GM12892 (cell line): ENCODE measurements at places on chromosomes 3 and 15.

- DNase-seq, result no peak
These were observed 240.9 kb upstream of the ADAMTS9 start for GRCh38 chr3:64928683-64929082.

- DNase-seq, result no peak
These were observed 85.9 kb upstream of the ABHD2 start for GRCh38 chr15:89002281-89002761.

DNA sequence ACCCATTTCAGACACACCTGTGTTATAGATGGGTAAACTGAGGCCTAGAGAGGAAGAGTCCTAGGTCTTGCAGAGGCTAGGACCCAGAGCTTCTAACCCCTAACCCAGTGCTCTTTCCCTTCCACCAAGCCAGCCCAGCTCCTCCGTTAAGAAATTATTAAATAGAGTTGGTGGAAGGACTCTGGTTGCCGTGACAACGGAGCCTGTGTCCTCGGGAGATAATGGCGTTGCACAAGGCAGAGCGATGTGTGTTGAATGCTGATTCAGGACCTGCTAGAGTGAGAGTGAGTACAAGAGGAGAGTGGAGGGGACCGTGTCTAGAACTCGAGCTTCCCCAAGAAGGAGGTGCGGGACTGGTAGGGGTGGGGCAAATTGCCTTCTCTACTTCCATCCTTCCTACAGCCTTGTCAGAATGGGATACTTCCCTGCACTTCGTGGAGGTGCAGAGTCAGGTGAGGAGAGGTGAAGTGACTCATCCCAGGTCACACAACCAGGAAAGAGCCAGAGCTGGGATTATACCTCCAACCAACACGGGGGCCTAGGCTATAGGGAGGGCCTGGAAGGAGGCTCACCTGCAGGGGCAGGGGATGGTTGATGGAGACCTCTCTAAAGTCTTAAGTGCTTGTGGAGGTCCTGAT lies 8.6 kb downstream of the SLC6A1 start:
- no peak for DNase-seq

- no peak for DNase-seq
These were observed 36.6 kb upstream of the EPHB3 start for GRCh38 chr3:184524981-184525336.

DNA sequence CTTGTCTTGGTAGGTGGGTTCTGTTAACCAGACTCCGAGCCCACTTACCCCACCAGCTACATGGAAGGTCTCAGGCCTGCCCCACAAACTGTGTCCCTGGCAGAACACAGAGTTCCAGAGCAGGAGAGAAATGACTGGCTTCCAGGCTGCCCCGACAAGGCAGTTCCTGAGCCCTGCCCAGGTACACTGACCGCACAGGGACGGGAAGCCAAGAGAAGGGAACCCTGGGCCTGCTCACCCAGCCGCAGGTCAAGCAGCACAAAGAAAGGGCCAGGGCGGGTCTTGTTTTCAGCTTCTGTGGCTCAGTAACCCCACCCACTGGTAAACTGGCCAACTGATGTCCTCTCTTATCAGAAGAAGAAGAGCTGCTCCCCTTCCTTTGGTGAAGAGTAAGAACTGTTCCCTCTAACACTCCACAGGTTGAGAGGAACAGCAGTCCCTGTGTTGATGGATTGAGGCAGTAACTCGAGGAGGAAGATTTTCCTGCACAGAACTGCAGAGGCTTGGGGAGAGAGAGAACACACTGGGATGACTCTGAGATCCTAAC lies 68.4 kb downstream of the CRTC3 start:
- peak; percentile 54 for DNase-seq

- no peak for DNase-seq
These were observed 555 bp downstream of the TM2D3 start for GRCh38 chr15:101651554-101652097.

DNA sequence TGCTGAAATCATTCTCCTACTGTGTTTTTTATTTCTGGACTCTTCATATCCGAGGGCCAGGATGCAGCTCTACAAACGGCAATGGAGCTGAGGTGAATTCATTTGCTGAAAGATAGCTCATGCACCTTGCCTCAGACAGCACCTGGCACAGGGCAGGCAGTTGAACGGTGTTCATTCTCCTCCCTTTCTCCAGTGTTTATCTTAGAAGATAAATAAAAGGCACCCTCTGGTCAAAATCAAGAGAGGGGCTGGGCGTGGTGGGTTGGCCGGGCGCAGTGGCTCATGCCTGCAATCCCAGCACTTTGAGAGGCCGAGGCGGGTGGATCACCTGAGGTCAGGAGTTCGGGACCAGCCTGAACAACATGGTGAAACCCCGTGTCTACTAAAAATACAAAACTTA lies 79.3 kb upstream of the LMOD3 start:
- no peak for DNase-seq

DNA sequence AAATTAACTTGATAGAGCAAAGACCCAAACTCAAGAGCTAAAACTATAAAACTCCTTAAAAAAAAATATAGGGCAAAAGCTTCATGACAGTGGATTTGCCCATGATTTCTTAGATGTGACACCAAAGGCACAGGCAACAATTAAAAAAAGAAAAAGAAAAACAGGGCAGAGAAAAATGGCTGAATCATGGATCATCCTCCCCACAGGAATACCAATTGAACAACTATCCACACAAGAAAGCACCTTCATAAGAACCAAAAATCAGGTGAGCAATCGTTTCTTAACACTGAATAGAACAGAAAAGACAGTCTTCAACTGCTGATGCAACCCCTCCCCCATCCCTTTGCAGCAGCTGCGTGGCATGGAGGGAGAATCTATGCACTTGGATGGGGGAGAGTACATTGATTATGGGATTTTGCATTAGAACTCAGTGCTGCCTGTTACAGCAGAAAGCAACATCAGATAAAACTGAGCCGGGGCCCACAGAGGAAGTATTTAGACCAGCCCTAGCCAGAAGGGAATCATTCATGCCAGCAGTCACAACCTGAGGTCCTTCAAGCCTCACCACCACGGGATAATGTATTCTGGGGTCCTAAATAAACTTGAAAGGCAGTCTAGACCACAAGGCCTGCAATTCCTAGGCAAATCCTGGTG lies 15.7 kb downstream of the C3orf33 start:
- DNase-seq, result no peak

DNA sequence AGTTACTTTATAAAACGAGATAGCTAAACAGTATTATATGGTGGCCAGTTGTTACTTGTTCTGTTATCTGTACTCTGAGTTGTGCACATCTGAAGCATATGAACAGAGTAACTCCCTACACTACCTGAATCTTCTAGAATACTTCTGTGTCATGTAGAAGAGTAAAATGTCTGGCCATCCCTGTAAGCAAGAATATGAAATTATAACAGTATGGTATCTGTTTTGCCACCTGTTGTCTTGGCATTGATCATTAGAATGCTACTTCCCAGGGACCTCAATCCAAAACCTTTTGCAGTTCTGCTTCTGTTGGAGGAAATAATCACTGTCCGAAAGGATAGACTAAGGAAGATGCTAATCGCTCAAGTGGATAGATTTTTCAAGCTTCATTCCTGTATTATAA lies 1.9 kb downstream of the TEX9 start:
- DNase-seq, result no peak
